Subcutaneous preadipocyte (primary cell): ENCODE measurements at places on chromosomes 16 and 17. TPM values are rescaled to one million over a fixed set of nuclear protein-coding genes. Genes with fewer than 3 reads are reported as not detected.

ADAP2 gene
- total RNA-seq, result 0.37 and 1.4 TPM in 2 replicates

GAS2L2 gene
- total RNA-seq, result not detected in 2 replicates

CCDC154 gene
- total RNA-seq, result under 0.01 and 0.20 TPM in 2 replicates

FAM222B gene
- total RNA-seq, result 3.7 and 5.7 TPM in 2 replicates

CACNG4 gene
- not detected in 2 replicates for total RNA-seq

FBXO39 gene
- total RNA-seq, result under 0.01 TPM in 1 of 2 replicates, not detected in the other

MYL4 gene
- total RNA-seq, result not detected in 2 replicates
